ENCODE measurements at places on chromosomes 3 and 15.

DNA sequence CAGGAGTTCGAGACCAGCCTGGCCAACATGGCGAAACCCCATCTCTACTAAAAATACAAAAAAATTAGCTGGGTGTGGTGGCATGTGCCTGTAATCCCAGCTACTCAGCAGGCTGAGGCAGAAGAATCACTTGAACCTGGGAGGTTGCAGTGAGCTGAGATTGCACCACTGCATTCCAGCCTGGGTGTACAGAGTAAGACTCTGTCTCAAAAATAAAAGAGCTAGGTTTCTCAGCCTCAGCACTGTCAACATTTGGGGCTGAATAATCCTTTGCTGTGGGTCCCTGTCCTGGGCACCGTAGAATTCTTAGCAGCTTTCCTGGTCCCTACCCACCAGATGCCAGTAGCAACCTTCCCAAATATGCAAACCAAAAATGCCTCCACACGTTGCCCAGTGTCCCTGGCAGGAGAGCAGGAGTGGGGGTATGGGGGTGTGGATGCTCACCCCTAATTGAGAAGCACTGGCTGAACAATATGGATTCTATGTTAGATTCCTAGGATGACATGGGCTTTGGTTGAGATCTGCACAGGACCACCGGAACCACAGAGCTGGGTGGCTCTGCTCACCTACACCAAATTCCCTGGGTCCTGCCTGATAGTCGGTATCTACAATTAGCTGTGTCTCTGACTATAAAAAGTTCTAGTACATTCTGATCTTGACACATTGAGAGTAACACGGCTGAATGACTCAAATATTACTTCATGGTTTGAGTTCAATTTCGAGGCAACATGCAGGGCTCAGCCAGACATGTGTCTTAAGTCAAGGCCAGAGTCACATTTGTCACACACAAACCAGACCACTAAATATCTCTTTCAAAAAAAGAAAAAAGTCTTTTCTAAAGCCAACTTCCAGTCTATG is 577.0 kb upstream of the MDFIC2 start:
- DNase-seq, result no peak

- no peak for DNase-seq
Observed at GRCh38 chr15:41291065-41291631, 41.2 kb downstream of the OIP5 start.

DNA sequence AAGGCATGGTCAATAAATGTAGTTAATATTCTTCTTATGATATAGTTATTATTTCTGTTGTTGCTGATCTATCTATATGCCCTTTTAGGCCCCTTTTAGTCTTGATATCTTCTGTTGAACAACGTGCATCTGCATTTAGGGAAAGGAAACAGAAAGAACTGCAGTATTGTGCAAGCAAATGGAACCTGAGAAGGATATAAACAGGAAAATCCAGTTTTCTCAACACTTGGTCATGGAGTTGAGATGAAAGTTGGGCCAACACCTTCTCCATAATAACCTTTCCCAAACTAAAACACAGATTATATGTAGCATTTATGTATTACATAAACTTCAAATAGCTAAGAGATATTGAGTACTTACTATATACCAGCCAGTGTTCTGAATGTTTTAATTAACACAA is 179.7 kb downstream of the ADAMTS9 start:
- no peak for DNase-seq

DNA sequence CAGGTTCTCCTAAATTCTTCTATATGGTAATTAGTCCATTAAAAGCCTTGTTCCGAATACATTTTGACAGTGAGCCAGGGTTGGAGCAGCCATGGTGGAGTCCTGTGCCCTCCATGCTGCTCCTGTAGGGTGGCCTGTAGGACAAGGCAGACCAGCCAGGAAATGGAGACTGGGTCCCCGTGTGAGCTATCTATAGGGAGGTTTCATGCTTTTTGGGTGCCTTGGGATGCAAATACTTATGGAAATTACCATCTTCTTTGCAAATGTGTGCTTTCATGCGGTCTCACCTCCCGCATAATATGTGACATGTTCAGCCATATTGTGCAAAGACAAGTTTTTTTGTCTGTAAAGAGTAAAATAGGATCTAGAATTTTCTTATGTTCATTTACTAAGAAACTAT is 58.0 kb upstream of the FURIN start:
- DNase-seq, result no peak
